ENCODE measurements at places on chromosomes 11 and 22.

DNA sequence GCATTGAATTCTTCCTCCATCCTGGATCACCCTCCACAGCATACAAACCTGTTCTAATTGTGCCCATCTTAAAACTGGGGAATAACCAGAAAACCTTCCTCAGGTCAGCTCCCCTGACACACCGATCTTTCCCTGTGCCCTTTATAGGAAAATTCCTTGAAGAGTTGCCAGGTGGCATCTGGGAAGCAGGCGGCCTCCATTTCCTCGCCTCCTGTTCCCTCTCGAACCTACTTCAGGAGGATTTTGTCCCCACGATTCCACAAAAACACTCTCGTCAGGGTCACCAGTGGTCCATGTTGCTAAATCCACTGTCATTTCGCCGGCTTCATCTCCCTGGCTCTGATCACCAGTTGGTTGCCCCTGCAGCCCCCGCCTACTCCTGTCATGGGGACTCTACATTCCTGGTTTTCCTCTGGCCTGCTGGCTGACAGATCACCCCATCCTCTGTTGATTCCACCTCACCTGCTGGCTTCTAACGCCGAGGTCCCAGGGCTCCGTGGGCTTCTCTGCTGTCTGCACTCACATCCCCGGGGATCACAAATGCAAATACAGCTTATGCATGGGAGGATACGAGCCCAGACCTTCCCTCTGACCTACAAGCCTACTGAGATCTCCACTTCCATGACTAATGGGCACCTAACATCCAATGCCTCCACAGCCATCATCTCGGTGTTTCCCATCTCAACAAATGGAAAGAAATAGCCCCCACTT, 92.5 kb upstream of the PRDM11 start:
- DNase-seq, result no peak

DNA sequence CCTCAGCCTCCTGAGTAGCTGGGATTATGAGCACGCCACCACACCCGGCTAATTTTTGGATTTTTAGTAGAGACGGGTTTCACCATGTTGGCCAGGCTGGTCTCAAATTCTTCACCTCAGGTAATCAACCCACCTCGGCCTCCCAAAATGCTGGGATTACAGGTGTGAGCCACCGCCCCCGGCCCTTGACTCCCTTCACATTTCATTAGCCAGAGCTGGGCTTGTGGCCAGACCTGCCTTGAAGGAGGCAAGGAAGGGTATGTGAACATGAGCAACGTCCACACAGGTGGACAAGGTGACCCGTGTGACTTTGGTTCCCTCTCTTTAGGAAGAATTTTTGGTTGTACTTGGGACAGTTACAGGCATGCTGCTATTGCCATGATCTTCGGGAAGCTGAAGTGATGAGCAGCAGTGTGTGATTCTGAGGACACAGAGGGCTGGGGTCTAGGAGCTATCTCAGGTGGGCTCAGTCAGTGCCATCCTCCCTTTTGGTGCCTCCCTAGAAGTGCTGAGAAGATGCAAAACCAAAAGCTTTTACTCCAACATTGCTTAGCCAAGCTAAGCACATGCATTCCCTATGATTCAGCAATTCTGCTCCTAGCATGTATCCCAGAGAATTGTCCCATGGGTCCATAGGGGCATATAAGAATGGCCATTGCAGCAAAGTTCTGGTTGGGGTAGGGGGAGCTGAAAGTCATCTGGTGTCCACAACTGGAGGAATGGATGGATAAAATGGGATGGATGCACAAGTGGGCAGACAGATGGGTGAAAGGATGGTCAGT, 6.1 kb downstream of the AP5B1 start:
- DNase-seq, result no peak

DNA sequence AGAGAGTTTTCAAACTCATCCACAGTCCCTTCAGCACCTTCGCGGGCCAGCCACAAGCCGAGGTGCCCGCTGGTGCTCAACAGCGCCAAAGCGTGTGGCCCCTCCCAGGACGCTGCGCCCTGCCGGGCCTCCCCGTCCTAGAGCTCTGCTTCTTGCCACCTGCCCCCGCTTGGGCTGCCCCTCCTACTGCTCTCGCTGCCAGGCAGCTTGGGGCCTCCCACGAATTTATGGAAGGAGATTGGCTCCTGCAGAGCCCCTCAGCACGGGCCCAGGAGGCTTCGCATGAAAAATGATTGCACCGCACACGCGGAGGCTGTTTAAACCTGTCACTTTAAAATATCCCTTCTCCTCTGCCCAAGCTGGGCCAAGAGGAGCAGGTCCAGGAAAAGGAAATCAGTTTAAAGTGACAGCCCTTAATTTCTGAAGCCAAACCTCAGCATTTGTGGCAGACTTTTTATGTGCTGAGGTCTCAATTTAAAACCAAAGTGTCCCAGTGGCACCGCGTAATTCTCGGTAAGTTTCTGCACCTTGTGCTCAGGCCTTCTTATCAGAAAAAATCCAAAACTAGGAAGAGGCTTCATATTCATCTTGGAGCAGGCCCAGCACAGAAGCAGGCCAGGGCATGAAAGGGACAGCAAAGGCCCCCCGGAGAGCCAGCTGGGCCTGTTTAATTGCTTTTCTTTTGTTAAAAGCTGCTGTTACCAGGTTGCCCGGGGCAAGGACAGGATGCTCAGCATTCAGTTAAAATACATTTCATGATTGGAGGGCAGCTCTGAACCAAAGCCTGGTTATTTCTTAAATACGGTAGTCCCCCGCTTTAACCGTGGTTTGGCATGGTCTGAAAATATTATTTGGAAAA, 303.6 kb downstream of the OPCML start:
- no peak for DNase-seq

- DNase-seq, result no peak
Observed at GRCh38 chr11:84714316-84714780, 912.8 kb downstream of the DLG2 start.

DNA sequence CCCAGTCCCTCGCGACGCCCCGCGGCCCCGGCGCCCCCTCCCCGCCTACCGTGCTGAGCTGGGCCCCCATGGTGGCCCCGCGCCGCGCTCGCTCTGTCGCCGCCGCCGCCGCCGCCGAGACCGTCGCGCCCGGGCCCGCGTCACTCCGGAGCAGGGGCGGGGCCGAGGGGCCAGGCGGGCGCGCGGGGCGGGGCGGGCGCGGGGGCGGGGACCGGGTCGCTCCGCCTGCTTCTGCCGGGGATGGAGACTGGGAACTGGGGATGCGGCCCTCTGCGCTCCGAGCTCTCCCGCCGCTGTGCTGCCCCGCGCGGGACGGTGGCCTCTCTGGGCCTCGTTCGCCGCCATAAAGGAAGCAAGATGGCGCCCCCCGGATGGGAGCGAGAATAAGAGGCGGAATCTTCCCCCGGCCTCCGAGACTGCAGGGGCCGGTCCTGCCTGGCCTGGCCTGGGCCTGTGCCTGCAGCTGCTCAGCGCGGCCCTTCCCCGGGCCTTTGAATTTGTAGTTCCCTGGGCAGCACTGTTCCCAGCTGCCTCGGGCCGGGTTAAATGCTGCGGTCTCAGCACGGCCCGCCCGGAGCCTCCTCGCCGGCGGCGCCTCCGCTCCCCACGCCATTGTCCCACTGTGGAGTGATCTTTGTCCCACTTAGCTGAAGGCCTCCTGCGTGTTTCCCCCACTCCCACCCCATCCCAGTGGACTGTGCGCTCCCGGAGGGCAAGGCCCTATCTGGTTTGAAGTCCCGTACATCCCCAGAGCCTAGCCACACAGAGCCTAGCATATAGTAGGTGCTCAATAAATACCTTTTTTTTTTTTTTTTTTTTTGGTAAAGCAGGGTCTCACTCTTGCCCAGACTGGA, at the start of gene CYB5R3:
Gene CYB5R3 (minus strand): TSS at position 147 of the 854 bp plus-strand sequence. CDS start 77 bp downstream, at position 70.
- no peak for DNase-seq

DNA sequence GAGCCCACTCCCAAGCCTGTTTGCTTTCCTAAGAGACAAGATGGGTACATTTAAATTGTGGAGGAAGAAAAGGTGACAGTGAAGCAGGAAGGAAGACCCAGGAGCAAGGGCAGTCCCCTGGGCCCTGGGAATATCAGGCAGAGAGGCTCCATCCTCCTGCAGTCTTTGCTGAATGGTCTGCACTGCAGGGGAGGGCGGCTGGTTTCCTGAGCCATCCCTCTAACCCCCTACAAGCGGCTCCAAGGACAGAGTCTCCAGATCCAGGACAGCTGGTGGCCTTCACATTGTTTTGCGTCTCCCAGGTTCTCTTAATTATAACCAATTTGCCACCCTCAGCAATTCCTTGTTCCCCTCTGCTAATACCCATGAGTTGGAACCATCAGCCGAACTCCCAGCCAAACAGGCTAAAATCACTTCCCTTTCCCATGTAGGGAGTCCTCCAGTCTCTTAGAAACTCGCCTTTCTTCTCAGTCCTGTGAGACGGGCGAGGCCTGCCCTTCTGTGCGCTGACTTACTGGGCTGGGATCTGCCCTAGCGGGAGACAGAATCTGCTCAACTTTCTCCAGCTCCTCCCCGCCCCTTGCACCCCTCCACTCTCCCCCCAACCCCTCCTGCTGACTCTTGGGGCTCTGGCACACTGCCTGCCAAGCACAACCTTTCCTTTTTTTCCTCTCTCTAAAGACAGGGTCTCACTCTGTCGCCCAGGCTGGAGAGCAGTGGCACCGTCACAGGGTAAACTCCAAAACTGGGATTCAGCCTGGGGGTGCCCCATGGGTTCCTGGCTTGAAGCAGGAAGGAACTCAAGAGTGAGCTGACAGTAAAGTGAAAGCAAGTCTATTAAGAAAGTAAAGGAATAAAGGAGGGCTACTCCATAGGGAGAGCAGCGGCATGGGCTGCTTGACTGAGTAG, 53.4 kb upstream of the EMID1 start:
- no peak for DNase-seq

DNA sequence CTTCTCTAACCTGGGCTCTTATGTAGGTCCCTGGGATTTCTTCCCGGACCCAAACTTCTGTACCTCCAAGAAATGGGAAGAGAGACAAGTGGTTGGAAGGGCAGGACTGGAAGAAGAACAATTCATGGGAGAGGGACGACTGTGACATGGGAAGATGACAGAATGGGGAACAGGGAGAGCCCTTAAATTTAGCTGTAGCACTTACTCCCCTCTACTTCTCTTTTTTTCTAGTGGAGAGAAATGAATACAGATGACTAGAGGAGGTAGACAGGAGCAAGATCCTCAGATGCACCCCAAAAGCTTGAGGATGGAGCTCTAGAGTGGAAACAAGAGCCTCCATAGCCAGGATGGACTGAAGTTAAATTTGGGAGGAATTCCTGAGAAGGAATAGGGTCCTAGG, 2.3 kb downstream of the RHOG start:
- no peak for DNase-seq

- no peak for DNase-seq
Observed at GRCh38 chr11:116422556-116422955, 350.2 kb downstream of the BUD13 start.

- no peak for DNase-seq
Observed at GRCh38 chr11:42036201-42036600, 576.7 kb upstream of the LRRC4C start.

DNA sequence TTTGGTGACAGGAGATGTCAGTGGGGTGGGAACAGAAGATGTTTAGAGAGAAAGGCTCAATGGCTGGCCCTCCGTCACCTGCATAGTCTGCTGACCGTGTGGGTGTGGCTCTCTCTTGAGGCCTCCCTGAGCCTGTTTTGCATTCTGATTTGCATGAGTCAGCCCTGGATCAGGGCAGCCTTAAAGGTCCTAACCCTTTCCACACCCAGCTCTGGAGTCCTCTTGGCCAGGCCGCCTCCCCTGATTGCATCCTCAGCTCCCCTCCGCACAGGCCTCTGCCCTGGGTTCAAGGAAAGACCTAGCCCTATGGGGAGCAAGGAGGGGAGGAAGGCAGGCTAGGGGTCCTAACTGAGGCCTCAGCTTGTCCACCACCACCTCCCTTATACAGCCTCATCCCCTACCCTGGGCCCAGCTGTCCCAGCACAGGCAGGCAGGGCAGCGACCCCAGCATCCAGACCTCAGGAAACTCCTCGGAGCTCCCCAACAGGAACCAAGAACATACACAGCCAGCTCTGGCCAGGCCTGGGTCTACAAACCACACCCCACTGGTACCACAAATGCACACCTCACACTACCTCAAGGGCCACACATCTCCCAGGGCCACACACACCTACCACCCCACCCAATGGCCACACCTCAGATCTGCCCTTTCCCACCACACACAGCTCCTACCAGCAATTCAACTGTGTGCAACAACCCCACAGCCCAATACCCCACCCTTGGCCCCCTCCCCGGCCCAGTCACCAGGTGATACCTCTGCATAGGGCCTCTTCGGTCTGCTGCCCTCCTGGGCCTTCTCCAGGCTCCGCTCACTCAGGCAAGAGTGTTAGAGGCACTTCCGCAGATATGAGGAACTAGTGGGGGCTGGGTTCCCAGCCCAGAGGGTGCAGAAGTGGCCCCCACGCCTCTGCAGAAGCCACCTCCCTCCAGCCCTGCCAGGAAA, 13.7 kb downstream of the ARAP1 start:
- no peak for DNase-seq

DNA sequence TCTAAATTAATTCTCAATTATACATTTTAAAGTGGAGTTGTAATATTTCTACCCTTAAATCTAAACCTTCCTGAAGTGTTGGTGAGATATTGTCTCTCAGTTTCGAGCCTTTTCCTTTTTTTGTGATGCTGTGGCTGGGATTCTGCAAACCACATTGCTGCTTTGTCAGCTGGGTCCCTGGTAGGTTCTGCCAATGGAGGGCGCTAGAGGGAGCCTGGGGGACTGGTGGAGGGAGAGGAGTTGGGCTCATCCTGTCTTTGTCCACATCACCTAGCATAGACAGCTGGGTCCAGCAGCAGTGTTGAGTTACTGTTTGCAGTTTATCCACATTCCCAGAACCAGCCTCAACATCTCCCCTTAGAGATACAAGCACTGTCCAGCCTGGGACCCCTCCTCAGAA, 41.0 kb downstream of the TRAF6 start:
- no peak for DNase-seq

- no peak for DNase-seq
Observed at GRCh38 chr11:78929207-78929905, 354.7 kb upstream of the NARS2 start.

GRCh38 chr22:23789121-23789520, 2.4 kb downstream of the SMARCB1 start:
- no peak for DNase-seq

GRCh38 chr11:32304521-32304920, 130.8 kb downstream of the WT1 start:
- DNase-seq, result no peak

DNA sequence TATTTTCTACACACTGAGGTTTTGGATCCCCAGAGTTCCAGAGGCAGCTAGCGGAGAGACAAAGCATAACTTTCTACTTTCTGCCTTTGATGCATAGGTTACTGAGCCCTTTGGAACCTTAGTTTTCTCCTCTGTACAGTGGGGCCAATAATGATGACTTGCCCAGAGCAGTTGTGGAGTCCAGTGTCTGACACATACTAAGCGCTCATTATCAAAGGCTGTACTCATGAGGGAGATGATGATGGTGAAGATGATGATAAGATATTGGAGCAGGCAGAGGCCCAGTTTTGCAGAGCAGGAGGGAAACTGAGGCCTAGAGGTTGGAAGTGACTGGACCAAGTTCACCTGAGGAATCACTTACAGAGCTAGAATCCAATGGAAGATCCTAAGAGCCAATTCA, 458.0 kb downstream of the MIAT start:
- no peak for DNase-seq

GRCh38 chr11:126695293-126695692, 305.3 kb downstream of the KIRREL3 start:
- DNase-seq, result no peak

Measured in cortex of kidney (tissue), 1 donor.